ENCODE measurements at places on chromosomes 6 and 20.

DNA sequence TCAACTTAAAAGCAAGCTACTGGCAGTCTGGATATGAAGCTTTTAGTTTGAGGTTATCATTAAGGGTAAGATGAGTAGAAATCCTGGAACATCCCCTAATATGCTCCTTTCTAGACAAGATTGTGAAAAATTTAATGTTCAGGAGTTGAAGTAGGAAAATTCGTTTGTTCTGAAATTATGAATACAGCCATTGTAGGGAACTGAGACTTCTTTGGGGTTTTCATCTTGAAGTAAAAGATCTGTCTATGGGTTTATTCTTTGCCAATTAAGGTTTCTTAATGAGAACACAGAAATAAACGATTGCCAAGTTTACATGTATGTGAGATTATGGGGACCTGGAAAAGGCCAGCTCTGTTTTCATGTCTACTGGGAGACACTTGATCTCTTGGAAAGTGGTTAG lies 225.6 kb upstream of the MOCS1 start:
- no peak for DNase-seq

GRCh38 chr6:45421709-45422502 lies 44.2 kb upstream of the SUPT3H start:
- peak; percentile 77 for DNase-seq

DNA sequence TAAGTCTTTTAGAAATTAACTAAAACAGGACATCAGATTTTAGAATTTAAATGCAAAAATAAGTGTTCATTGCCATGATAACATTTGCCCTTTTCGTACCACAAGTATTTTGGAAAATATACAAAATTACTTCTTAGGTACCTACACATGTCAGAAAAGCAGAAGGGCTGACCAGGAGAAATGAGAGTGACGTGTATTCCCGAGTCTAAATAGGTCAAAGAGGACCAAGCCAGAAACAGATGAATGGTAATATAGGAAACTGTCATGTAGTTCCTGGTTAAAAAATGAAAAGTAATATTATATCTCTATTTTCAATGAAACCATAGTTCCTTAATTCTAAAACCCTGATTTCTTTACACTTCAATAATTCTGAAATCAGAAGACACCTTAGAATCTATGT lies 126.2 kb downstream of the IPCEF1 start:
- DNase-seq, result no peak

DNA sequence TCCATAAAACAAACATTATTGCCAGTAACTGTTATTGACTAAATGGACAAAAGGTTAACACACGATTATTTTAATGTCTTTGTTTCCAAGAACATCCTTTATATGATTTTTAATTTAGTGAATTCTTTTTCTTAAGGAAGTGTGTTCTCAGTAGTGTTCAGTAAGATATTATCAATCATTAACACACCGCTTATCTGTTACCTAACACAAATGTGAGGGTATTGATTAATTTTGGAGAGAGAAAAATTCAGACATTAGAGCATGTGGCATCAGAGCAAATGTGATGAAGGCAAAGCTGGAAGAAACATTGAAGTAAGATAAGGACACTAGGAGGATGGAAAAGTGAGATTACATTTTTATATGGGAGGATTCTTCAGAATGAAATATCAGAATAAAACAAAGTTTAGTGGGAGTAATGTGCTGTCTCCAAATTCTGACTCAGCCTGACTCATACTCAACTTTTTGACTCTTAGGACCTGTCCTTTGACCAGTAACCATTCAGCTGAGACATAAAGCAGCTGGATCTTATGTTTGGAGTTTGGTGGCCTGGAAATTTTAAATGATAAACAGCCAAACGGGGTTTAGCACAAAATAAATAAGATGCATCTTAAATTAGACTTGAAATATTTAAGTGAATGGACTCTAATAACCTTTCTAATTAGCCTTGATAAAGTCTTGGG lies 348.6 kb downstream of the CD109 start:
- DNase-seq, result no peak

- DNase-seq, result peak; percentile 72
These were observed 7.4 kb upstream of the INSM1 start for GRCh38 chr20:20360464-20360863.

- DNase-seq, result no peak
These were observed 41.3 kb downstream of the DSTN start for GRCh38 chr20:17611290-17611539.

GRCh38 chr6:147589739-147590250 lies 81.3 kb downstream of the SAMD5 start:
- no peak for DNase-seq

- no peak for DNase-seq
These were observed 122.0 kb upstream of the CARMIL1 start for GRCh38 chr6:25157183-25157582.

DNA sequence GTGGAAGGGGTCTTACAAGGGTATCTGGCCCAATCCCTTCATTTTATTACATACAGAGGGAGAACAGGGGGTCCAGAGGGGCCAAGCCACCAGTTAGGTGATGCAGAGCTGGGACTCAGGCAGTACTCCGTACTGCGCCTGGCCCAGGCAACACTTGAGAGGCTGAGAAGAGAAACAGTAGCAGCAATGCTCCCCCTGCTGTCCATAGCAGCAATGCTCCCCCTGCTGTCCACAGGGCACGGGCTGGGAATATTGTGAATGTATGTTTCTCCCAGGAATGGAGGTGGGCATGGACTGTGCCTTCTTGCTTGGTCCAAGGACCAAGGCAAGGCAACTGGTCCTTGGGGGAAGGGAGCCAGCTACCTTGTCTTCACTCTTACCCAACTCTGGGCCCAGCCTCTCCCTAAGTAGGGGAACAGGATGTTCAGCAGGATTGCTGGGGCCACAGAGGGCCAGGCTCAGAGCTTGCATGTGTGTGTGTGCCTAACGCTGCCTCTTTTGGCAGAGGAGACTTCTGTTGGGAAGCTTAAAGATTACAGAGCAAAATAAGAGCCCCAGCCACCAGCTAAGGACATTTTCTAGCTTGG lies 14.8 kb upstream of the FAM83C start:
- DNase-seq, result no peak

GRCh38 chr6:39984051-39984450 lies 49.8 kb upstream of the MOCS1 start:
- no peak for DNase-seq

DNA sequence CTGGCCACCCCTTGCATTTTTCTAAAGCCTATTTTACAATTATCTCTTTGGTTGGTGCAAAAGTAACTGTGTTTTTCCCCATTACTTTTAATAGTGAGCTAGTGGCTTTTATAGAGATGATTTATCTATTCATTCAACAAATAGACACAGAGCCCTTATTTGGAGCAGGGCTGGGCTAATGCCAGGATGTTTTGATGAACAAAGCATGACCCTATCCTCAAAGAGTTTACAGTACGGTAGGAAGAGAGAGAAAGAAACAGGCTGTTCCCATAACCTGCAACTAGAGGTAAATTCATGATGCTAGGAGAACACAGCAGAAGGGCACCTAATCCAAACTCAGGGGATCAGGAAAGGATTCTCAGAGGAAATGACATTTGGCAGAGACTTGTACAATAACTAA lies 37.3 kb upstream of the UST start:
- no peak for DNase-seq

- DNase-seq, result no peak
These were observed 77.6 kb downstream of the TRERF1 start for GRCh38 chr6:42374018-42374669.

GRCh38 chr20:47789764-47790579 lies 4.7 kb upstream of the SULF2 start:
- DNase-seq, result no peak

DNA sequence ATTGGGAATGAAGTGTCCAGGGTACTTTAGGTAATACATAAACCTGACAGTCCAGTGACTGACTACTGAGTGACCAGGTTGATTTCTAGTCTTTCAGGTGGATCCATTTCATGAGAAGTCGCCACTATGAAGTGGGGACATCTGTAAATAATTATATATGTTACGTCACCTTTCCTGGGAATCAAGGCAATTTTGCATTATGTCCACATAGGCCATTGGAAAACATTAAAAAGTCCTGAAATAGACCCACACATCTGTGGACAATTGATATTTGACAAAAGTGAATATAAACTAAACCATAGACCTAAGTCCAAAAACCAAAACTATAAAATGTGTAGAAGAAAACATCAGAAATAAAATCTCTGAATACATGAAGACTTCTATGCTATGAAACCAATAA lies 231.5 kb downstream of the C6orf118 start:
- no peak for DNase-seq

- DNase-seq, result no peak
These were observed 214.6 kb downstream of the SMOC2 start for GRCh38 chr6:168655462-168656152.

- DNase-seq, result peak; percentile 26
These were observed 26.8 kb downstream of the ERGIC3 start for GRCh38 chr20:35568645-35569044.

GRCh38 chr6:53431704-53432103 lies 83.0 kb upstream of the ELOVL5 start:
- DNase-seq, result no peak

DNA sequence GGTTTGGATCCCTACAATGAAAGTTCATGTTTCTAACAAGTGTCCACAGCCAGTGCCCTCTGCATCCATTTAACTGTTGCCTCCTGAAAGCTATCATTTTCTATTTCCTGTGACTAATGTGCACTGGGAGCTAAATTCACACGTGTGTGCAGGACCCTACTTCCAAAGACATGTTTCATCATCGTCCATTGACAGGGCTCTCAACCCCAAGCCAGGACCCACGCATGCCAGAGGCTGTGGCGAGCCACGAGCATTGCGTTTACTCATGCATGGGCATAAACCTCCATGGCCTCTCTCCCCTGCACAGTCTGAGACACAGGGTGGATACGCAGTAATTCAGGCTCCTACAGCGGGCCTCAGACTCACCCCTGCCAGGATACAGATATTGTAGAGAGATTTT lies 153.2 kb downstream of the MAFB start:
- DNase-seq, result no peak

GRCh38 chr20:5535125-5535756 lies 215.0 kb upstream of the SHLD1 start:
- DNase-seq, result no peak

DNA sequence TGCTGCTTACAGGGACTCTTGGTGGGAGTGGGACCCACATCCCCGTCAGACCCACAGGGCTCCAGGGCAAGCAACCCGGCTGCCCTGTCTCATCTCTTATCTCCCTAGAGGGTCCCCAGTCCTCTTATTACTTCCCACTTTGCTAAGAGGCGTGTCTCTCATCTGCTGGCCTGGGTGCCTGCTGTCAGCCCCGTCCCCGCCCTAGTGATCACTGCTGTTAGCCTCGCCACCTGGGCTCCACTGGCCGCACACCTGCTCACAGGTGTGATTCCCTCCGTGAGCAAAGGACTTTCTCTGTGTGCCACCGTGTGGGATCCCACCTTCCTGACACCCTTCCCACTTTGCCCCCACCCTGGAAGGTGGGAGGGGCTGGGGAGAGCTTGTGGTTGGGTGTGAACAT lies 57.6 kb downstream of the TCP11 start:
- DNase-seq, result no peak

- DNase-seq, result peak; percentile 5
These were observed 250.1 kb downstream of the ATXN1 start for GRCh38 chr6:16511040-16511660.

- no peak for DNase-seq
These were observed 26.8 kb downstream of the KIF3B start for GRCh38 chr20:32304131-32304746.

DNA sequence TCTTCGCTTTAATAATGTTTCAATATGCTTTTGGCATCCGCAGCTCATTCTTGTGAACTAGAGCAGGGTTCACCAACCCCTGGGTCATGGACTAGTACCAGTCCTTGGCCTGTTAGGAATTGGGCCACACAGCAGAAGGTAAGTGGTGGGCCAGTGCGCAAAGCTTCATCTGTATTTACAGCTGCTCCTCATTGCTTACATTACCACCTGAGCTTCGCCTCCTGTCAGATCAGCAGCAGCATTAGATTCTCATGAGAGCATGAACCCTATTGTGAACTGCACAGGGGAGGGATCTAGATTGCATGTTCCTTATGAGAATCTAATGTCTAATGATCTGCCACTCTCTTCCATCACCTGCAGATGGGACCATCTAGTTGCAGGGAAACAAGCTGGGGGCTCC lies 75.5 kb upstream of the GGTLC1 start:
- DNase-seq, result no peak

GRCh38 chr6:159953091-159953601 lies 15.7 kb upstream of the IGF2R start:
- DNase-seq, result no peak

GRCh38 chr6:16659466-16660156 lies 101.6 kb downstream of the ATXN1 start:
- no peak for DNase-seq

DNA sequence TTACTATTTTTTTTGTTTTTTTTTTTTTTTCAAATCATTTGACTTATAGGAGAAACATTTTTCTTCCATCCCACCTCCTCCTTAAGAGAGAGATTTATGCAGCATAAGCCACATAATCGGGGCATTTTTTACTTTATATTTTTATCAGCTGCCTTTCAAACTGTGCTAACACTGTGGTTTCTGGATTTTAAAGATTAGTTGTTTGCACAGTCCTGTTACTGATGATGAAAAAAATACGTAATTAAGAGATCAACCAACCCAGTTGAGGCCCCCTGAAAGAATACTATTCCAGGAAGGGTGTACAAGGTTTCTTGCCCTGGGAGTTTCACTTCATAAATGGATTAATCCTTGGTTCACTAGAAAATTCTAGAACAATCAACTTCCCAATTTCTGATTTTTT lies 68.3 kb downstream of the MMS22L start:
- DNase-seq, result no peak

GRCh38 chr6:151475653-151476523 lies 17.9 kb upstream of the CCDC170 start:
- DNase-seq, result no peak

DNA sequence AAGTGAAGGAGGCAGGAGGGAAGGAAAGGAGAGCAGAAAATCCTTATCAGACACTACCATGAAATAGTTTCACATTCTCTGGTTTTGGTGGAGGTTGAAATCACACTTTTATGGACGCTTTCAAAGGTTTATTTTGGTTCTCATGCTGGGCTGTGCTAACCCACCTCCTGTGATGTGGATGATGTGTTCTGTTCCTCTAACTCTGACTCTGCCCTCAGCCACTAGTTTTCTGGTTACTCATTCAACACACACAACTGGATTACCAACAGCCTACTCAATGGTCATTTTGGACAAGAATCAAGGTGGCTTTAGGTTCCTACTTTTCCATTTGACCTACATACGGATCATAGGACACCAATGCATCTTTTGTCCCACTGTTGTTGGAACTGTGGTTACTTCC lies 522.1 kb upstream of the BTBD3 start:
- DNase-seq, result no peak

DNA sequence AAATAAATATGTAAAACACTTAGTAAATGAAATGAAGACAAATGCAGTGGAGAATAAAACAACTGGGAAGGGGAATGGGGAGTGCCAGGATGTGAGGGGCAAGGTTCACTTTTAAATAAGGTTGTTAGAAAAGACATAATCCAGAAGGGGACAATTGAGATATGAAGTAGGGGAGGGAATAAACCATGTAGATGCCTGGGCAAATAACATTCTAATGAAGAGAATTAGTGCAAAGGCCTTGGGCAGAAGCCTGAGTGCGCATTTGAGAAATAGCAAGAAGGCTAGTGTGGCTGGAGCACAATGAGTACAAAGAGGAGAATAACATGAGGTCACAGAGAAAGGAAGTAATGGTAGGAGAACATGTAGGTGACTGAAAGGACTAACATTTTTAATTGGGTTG lies 2.4 kb downstream of the CEP57L1 start:
- no peak for DNase-seq
